GM03348 (cell line): ENCODE measurements at places on chromosomes 13 and 19.
A peak's percentile ranks its signal among the peaks of the same experiment; 100 is the strongest.

DNA sequence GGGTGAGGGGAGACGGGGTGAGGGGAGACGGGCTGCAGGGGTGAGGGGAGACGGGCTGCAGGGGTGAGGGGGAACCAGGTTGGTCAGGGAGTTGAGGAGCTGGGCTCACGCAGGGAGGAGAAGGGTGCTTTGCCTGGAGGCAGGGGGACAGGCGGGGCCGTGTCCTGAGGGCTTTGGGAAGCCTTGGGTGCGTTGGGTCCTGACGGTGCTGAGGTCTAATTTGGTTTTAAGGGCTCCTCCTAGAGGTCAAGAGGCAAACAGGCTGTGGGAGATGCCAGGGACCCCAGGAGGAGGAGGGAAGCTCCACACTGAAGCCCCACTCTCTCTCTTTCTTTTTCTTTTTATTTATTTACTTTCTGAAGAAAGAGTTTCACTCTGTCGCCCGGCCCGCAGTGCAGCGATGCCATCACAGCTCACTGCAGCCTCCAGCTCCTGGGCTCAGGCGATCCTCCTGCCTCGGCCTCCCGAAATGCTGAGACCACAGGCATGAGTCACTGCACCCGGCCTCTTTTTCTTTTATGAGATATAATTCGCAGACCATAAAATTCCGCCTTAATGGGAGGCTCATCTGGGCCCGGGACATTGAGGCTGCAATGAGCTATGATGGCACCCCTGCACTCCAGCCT lies 9.3 kb upstream of the MISP start:
- DNase-seq = no peak

DNA sequence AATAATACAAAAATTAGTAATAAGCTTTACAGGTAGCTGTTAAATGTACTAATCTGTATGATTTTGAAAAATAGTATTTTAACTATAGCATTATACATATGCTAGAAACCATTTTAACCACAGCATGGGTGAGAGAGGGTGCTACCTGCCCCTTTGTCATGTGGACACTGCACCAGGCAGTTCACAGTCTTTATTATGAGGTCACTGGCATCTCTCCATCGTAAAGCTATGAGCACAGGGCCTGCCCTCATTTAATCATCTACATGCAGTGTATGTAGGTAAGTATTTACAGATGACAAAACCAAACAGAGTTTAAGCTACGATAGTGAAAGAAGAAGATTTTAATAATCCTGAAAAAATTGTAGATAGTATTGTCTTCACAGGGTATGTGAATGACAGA lies 21.7 kb downstream of the EDNRB start:
- no peak for DNase-seq

DNA sequence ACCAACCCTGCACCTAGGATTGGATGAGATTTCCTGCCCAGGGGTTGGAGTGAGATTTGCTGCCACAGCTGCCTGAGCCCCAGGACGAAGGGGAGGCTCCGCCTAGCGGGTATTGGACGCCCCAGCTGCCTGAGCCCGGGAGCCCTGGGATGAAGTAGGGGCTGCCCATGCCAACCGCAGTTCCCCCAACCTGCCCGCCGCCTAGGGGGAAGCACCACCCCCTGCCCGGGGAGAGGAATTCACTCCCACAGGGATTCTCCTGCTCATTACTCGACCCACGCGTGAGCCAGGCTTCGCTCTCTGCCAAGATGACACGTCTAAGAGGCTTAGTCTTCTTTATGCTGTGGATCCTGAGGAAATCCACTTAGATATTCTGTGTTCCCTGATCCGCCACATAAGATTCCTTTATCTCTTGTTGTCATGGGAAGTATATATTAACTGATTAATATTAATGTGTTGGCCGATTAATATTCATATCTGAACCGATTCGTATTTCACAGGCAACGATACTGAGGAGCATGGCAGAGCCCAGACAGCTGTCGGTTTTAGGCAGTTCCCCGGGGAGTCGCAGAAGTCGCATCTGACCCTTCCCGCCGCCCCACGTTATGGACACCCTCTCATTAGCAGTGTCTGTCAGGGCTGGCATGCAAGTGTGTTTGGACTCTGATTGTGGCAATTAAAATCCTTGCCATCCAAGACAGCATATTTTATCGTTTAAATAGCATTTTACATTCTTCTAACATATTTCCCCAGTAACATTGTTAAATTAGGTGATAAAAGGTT lies 44.5 kb upstream of the KCTD15 start:
- no peak for DNase-seq

- DNase-seq = no peak
Measured at GRCh38 chr13:22081430-22081829, 410.6 kb downstream of the FGF9 start.

GRCh38 chr19:5826531-5827341 lies 12.8 kb downstream of the FUT6 start:
- DNase-seq = no peak

- DNase-seq = peak; percentile 95
Measured at GRCh38 chr19:45097776-45098520, 5.0 kb downstream of the PPP1R37 start.

- no peak for DNase-seq
Measured at GRCh38 chr13:71842003-71842402, 25.0 kb downstream of the DACH1 start.

DNA sequence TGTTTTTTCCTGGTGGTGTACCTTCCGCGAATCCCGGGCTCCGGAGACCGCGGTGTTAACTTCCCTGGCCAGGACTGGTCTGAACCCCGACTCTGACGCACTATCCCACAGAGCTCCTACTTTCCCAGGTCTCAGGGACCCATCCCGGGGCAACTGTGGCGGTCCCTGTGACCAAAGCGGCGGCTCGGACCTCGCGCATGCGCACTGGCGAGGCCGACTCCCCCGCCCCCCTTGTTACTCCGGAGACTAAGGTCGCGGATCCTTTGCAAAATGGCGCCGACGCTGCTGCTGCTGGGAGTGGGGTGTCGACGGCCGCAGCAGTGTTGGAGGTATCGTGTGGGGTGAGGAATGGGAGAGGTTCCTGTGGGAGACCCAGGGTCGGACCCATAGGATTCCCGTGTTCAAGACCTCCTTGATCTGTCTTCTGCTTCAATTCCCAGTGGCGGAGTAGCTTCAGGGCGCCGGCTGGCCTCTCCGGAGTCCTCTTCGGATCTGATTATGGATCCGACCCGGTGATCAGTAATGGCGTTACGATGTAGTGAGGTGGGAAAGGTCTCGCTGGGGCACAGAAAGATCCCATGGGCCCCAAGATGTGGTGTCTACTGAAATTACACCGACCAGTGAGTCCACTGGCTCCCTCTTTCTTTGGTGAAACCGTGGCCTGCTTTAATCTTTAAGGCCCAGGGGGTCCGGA lies 66.6 kb upstream of the ZNF527 start:
- DNase-seq = peak; percentile 71

DNA sequence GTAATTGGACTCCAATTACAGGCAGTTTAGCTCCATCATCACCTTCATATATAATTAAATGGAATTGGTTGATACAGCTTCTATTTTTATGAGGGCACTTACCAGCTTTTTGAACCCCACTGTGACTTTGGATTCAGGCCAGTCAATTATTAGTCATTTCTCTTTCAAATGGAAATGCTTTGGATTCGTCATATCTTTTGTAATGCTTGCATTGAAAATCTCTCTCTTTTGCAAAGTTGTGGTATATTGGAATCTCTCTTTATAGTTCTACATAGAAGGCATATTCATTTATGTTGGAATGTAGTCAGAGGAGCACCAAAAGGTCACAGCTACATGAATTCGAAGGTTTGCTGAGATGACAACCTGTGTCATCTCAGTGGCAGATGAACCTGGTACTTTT lies 1074.3 kb upstream of the SLC10A2 start:
- DNase-seq = no peak

DNA sequence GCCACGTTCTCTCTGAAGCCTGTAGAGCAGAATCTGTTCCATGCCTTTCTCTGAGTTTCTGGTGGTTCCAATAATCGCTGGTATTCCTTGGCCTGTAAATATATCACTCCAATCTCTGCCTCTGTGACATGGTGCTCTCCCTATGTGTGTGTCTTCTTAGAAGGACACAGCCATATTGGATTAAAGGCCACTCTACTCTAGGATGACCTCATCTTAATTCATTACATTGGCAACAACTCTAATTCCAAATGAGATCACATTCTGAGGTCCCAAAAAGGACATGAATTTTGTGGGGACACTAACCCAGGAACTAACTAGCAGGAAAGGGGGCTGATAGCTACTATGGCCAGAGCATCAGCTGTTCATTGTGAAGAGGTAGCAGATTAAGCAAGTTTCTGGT lies 110.7 kb downstream of the KLF12 start:
- DNase-seq = no peak

DNA sequence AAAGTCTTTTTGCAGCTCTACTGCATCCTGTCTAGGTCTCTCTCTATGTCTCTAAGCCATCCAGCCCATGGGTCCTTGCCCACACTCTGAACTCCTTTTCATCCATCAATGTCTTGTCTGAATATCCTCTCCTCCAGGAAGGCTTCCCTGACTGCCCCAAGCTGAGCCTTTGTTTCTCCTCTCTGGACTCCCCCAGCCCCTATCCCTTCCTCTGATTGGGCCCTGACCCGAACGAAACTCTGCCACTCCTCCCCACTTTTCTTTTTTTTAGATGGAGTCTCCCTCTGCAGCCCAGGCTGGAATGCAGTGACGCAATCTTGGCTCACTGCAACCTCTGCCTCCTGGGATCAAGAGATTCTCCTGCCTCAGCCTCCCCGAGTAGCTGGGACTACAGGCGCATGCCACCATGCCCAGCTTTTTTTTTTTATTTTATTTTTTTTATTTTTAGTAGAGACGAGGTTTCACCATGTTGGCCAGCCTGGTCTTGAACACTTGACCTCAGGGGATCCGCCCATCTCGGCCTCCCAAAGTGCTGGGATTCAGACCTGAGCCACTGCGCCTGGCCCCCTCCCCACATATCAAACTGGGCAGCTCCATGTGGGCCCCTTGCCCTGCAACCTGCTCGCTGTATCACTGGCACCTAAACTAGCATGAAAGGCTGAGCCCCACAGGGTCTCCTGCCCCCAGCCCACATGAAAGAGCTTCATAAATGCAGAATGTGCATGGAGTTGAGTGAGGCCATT lies 870 bp upstream of the UNC13A start:
- no peak for DNase-seq

DNA sequence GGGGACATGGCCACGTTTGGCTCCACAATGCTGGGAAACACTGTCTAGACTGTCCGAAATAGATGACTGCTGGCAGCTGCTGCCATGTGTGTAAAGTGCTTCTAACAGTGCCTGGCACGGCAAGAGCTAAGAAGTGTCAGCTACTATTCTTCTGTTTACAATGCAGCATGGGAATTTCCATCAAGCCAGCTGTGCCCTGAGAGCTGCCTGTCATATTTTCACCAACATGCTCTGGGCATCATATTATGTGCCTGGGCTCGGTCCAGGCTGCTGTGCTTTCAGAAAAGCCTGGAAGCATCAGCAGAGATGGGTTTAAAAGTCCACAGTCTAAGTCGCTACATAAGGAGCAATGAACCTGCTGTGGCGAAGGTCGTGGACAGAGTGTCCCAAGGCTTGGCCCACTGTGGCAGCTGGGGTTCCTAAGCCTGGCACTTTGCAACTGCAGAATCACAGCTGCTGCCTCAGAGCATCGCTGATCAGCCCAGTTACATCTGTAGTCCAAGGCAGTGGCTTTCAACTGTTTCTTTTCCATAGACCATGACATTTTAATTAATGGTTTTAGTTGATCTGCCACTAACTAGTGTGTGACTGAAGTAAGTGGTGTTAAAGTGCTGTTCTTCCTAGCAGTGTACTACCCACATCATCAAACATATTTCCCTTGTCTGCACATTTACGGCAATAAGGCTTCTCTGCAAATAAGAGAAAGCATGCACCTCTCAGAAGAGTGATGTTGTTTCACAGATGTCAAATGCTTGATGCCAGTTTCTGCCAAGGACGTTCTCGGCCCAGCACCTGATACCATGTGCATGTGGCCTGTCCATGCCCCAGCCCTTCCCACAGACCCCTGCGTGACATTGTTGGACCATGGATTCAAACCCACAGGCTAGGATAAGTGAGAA lies 95.7 kb upstream of the C1QTNF9B start:
- DNase-seq = no peak

GRCh38 chr13:56189439-56189838 lies 951.3 kb upstream of the PRR20A start:
- no peak for DNase-seq

GRCh38 chr13:81487151-81487550 lies 1146.2 kb upstream of the SPRY2 start:
- DNase-seq = no peak

GRCh38 chr19:39428283-39429112 lies 7.3 kb downstream of the RPS16 start:
- DNase-seq = peak; percentile 90

GRCh38 chr19:17873786-17874757 lies 2.3 kb downstream of the SLC5A5 start:
- DNase-seq = peak; percentile 66

GRCh38 chr13:112105892-112106291 lies 38.9 kb downstream of the SOX1 start:
- DNase-seq = no peak

- DNase-seq = peak; percentile 41
Measured at GRCh38 chr13:33721724-33722123, 96.2 kb upstream of the RFC3 start.

GRCh38 chr19:34963573-34964406 lies at the start of gene ZNF792:
TSS of gene ZNF792 (minus strand) at chr19:34964229. CDS start at chr19:34963662, 567 bp downstream.
- peak; percentile 93 for DNase-seq

DNA sequence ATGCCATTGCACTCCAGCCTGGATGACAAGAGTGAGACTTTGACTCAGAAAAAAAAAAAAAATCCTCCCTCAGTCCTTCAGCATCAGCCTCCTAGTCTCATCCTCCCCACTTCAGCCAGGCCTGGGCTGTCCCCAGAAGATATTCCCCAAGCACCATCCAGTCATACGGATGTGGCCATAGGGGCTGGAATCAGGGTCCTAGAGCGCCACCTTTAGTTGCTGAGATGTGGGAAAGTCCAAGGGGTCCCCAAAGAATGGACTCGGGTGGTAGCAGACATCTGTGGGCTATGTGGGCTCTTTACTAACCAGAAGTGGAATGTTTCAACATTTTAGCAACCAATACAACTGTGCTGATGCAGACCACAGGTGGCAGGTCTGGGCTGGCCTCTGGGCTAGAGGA lies 3.1 kb upstream of the TYROBP start:
- no peak for DNase-seq

GRCh38 chr19:4594201-4594600 lies 34.7 kb upstream of the SEMA6B start:
- no peak for DNase-seq

- no peak for DNase-seq
Measured at GRCh38 chr19:52660981-52661380, 22.8 kb upstream of the ZNF83 start.

DNA sequence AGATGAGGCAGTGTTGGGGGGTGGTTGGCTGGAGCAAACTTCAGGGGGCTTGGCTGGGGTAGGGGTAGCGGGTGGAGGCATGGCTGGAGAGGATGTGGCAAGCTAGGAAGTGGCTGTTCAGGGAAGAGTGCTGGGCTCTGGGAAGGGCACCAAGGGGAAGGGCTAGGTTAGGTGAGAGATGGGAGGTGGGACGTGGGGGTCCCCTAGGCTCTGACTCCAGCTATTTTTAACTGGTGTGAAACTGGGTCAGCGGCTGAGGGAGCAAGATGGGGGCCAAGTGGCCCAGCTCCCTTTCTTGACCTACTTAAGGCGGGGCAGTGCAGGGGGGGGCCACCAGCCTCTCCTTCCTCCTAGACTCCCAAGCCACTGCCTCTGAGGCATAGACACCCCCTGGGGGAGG lies 7.3 kb downstream of the KCNC3 start:
- DNase-seq = no peak
